ENCODE measurements at places on chromosomes 7 and 10. TPM values are rescaled to one million over a fixed set of nuclear protein-coding genes. Genes with fewer than 3 reads are reported as not detected.

- no peak for DNase-seq
These were observed 438.5 kb downstream of the GRID1 start for GRCh38 chr10:85927952-85928665.

DNA sequence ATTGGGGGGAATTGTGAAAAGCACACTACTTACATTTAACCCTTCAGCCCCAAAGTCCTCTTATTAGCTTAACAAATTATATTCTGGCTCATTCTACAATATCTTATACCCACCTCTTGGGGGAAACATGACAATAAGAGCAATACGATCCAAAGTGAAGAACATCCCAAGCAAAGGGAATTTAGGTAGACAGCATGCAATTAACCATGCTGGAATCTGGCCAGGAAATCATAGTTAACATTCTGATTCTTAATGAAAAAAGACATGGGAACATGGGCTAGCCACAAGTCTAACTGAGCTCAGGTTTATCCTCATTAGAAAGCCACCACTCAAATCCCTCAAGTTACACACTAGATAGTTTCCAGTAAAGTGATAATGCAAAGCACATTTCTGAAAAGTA lies 241.9 kb upstream of the SLC26A5 start:
- no peak for DNase-seq

DNA sequence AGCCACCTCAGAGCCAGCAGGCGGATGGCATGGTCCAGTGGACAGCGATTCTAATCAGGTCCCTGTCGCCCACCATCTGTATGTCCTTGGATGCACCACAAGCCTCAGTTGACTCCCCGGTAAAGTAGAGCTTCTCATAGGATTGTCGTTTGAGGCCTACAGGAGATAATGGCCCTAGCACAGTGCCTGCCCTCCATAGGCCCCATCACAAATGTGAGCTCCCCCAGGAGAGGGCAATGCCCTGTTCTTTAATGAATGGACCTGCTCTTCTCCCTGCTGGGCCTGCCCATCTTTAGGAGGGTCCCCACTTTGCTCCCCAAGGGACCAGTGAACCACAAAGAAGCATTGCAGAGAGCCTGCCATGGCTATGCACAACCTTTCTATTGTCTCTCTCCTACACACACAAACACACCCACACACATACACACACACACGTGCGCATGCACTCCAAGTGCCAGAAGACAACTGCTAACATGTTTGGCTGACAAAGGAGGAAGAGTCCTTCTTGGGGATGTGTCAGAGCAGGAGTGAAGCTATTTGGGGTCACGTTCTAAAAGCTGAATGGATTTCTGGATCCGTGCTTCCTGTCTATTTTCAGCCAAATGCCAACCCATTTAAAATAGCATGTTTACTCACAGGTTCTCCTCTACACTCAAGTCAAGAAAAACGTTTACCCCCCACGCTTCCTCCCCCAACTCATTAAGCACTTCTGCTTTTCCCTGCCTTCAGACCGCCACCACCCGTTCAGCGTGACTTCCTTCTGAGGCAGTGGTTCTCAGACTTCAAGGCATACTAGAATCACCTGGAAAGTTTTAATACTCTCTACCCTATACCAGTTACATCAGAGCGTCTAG lies 196.1 kb downstream of the GRID1 start:
- DNase-seq, result no peak

DNA sequence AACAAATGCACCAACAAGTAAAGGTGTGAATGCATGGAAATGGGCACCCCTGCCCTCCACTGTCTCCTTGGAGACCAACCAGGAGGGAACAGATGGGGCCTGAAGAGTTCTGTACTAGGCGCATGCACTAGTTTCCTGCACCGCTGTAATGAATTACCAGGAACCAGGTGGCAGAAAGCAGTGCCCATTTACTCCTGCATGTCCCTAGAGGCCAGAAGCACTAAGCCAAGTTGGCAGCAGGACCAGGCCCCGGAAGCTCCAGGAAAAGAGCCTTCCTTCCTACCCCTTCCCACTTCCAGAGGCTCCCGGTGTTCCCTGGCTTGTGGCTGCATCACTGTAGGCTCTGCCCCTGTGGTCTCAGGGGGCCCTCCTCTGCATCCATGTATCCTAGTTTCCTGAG lies 237.5 kb upstream of the PPP2R2D start:
- no peak for DNase-seq

- no peak for DNase-seq
These were observed 3.3 kb downstream of the IMMP2L start for GRCh38 chr7:111558991-111559390.

- DNase-seq, result no peak
These were observed 54.9 kb downstream of the IKZF1 start for GRCh38 chr7:50359258-50359994.

DNA sequence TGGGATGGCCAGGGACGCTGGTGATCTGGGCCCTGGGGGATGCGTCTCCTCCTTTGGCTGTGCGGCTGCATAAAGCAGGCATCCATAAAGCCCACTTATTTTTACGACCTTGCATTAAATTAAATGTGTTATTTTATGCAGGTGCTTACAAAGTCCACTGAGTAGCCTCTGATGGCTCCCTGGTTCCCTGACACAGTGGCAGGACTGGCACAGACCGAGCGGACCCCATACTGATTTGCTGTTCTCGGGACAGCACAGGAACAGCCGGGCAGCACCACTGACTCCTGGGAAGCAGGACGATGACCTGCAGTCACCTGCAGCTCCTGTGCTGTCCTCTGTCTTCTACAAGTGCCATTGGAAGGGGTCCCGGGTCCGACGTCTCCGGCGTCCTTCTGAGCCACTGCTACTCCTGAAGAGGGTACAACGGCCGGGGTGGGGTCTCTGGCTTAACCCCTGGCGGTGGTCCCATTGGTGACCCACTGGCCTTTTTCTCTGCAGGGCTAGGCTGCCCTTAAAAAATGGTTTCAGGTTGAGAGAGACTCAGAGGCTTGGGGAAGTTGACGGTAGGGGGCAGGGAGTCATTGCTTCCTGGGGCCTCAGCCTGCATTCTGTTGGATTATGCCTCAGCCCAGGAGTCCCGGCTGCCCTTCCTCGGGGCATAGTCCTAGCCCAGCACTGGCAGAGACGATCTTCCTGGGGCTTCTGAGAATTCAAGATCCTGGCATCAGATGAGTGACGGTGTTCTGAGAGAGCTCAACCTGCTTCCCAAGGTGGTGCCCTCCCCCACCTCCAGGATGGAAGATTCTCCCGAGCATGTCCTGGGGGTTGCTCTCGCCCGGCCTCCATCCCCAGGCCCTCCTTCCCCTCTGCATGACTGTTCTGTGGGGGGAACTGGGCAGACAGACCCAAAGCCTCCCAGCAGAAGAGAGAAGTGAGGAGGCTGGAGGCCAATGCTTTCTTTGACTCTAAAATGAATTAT lies 330.1 kb downstream of the ADARB2 start:
- no peak for DNase-seq

GRCh38 chr7:113521468-113521867 lies 397.3 kb downstream of the PPP1R3A start:
- DNase-seq, result no peak

GRCh38 chr10:73168465-73168803 lies 515 bp downstream of the FAM149B1 start:
- no peak for DNase-seq

DNA sequence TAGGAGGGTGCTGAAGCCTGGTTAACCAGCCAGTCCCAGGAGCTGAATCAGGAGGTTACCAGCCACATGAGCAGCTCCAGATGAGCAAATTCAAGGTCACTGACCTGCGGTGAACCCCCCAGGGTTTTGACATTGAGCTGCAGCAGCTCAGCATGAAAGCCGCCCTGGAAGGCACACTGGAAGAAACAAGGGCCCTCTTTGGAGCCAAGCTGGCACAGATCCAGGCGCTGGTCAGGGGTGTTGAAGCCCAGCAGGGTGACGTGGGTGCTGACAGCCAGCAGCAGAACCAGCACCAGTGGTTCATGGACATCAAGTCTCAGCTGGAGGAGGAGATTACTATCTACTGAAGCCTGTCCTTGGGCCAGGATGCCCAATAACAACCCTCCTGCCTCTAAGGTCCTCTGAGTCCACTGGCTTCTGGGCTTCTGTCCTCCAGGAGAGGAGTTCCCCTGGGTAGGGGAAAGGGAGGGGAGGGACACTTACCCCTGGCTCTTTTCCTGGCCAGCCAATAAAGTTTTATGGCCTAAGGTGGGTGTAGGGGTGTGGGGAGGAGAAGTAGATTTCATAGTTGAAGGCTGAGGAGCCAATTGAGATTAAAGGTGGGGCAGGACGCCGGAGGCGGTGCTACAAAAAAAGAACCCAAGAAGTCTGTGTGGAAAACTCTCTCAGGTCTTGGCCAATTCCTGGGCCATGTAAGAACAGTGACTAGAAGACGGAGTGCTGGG lies 29.4 kb upstream of the ATOH7 start:
- DNase-seq, result no peak

- DNase-seq, result no peak
These were observed 755.2 kb upstream of the SORCS1 start for GRCh38 chr10:107919626-107920235.

DNA sequence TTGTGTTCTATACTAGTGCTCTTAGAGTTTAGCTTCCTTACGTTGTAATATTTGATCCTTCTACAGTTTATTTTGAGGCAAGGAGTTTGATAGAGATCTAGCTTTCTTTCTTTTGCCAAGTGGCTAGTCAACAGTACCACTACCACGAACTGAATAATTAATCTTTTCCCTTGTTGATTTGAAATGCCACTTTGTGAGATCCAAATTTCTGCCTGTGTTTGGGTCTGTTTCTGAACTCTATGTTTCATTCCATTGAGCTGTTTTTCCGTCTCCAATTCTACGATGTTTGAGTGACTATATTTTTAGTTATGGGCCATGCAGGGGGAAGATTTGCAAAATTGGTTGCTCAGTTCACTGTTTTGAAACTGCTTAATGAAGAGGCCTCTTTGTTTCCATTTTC lies 134.7 kb downstream of the KIAA1217 start:
- DNase-seq, result no peak

DNA sequence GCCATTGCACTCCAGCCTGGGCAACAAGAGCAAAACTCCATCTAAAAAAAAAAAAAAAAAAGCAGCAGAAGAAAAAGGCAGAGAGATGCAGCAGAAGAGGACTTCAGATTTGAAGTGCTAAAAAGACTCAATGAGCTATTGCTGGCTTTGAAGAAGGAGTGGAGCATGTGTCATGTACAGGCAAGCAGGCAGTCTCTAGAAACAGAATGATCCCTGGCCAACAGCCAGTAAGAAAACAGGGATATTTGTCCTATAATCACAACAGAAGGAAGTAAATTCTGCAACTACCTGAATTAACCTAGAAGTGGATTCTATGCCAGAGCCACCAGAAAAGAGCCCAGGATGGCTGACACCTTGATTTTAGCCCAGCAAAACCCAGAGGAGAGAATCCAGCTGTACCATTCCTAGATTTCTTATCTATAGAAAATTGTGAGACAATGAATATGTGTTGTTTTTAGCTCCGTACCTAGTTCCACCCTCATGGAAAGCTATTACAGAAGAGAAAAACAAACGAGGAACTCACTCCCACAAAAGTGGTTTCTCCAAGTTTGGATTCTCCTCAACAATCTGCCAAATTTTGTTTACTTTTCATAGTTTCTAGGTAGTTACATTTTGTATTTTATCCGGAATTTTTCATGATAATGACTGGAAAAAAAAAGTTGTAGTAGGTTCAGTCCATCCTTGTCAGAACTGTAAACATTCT lies 198.2 kb upstream of the GNAI1 start:
- no peak for DNase-seq

DNA sequence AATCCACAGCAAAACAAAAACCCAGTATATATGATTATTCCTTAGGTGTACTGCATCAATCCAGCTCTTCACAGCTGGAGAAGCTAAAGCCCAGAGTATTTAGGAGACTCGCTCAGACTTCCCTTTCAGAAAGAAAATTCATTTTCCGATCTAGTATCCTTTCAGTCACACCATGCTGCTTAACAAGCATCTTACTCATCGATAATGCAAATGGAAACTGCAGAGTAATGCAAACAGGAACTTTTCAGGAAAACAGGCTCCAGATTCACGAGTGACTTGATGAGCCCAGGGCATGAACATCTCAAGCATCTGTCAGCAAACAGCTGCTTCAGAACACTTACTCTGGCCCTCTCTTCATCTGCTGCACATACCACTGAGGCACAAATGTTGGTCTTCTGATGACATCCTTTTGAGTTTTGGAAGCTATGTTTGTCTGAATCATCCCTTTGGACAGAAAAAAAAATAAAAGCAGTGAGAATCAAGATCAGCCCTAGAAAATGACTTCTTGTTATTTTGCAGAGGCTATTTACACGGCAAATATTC lies 24.9 kb upstream of the ZC3HAV1L start:
- DNase-seq, result no peak

- no peak for DNase-seq
These were observed 129.6 kb upstream of the MKLN1 start for GRCh38 chr7:131197920-131198615.

GRCh38 chr10:49363309-49364031 lies 32.4 kb downstream of the DRGX start:
- no peak for DNase-seq

- no peak for DNase-seq
These were observed 150.1 kb upstream of the KLF6 start for GRCh38 chr10:3935141-3935540.

Gene SMO
- 0.11 TPM for polyA plus RNA-seq

Gene OR2A1
- not detected for polyA plus RNA-seq

Gene MAGI2
- polyA plus RNA-seq, result 1.2 TPM

Gene MAPK8
- 71.0 TPM for polyA plus RNA-seq

Gene ELAPOR2
- 25.8 TPM for polyA plus RNA-seq

Gene HIF1AN
- 6.9 TPM for polyA plus RNA-seq

Gene COPG2
- 39.9 TPM for polyA plus RNA-seq

Gene GJC3
- 0.08 TPM for polyA plus RNA-seq

Gene MOSPD3
- polyA plus RNA-seq, result 15.0 TPM

Gene CRHR2
- not detected for polyA plus RNA-seq

Gene WNT8B
- polyA plus RNA-seq, result not detected

Gene CRPPA
- polyA plus RNA-seq, result 5.1 TPM

Data from K562 (cell line).